ENCODE measurements at places on chromosomes 11 and 22.

GRCh38 chr11:134236834-134237556 is 12.5 kb downstream of the VPS26B start:
- DNase-seq = no peak

- no peak for DNase-seq
Measured at GRCh38 chr11:102430158-102430836, 22.3 kb downstream of the TMEM123 start.

- no peak for DNase-seq
Measured at GRCh38 chr11:10387206-10388083, 67.6 kb upstream of the AMPD3 start.

- no peak for DNase-seq
Measured at GRCh38 chr11:20483931-20484330, 96.4 kb downstream of the PRMT3 start.

- no peak for DNase-seq
Measured at GRCh38 chr11:8258784-8259183, 4.9 kb downstream of the LMO1 start.

GRCh38 chr11:36392196-36392595 is 96.1 kb downstream of the PRR5L start:
- no peak for DNase-seq

DNA sequence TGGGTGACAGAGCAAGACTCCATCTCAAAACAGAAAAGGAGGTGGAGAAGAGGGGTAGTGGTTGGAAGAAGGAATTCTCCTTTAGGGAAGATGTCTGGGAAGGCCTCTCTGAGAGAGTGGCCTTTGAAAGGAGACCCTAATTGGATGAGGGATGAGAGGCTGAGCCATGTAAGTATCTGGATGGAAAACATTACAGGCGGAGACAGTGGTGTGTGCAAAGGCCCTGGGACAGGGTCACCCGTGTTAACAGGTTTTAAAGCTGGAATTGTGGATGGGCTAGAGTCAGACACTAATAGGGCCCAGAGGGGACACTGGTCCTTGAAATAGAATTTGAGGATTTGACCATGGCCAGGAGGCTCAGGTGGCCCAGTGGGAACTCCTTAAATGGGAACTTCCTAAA is 10.4 kb downstream of the SNAP29 start:
- DNase-seq = no peak

DNA sequence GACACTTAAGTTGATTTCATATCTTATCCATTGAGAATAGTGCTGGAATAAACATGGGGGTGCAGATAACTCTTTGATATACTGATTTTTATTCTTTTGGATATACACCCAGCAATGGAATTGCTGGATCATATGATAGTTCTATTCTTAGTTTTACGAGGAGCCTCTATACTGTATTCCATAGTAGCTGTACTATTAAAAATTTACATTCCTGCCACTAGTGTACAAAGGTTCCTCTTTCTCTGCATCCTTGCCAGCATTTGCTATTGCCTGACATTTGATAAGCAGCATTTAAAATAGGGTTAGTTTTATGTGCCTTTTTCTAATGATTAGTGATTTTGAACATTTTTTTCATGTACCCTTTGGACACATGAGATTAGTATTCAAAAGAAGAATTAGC is 554.2 kb downstream of the JRKL start:
- DNase-seq = no peak

DNA sequence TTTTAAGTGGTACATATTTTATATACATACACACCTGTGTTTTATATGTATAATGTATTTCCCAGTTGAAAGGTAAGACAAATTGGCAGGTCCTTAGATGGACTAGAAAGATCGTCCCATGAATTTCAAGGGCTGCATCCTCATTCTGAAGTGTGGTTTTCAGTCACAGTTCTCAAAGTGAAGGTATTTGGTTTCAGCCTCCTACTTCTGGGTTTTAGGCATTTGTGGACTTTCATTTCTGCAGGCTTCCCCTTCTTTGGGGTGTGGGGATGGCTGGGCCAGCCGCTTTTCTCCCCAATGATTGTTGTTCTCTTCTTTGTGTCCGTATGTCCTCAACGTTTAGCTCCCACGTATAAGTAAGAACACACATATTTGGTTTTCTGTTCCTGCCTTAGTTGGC is 10.0 kb downstream of the DCPS start:
- no peak for DNase-seq
